ENCODE measurements at places on chromosomes 2 and 18. TPM values are rescaled to one million over a fixed set of nuclear protein-coding genes. Genes with fewer than 3 reads are reported as not detected.

Gene IL36G
- total RNA-seq = 0.80 TPM

Gene CD8B2
- total RNA-seq = not detected

Gene KCNE4
- 2.0 TPM for total RNA-seq

Gene SLC19A3
- 1.2 TPM for total RNA-seq

Gene STARD7
- total RNA-seq = 199 TPM

Gene C2orf80
- not detected for total RNA-seq

Gene IL1R1
- total RNA-seq = 1.1 TPM

Gene TCF7L1
- total RNA-seq = 0.11 TPM

Gene REG3G
- not detected for total RNA-seq

Gene IL1B
- 13.5 TPM for total RNA-seq

Gene RNU2-63P
- not detected for total RNA-seq
